Hypothalamus (tissue), 51 donors: ENCODE measurements at places on chromosomes 7 and 10.

GRCh38 chr10:9068003-9068402, 1013.5 kb downstream of the GATA3 start:
- DNase-seq = no peak

DNA sequence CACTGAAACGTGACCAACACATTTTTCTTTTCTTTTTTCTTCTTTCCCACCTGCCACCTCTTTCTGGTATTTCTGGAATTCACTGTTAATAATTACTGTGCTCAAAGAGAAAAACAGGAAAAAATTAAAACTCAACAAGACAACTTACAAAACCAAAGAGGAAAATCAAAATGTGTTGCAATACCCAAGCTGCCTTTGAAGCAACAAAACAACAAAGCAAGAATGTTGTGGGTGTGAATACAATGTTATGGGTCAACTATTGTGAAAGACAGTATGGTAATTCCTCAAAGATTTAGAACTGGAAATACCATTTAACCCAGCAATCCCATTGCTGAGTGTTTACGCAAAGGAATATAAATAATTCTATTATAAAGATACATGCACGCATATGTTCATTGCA, 415.1 kb downstream of the GFRA1 start:
- no peak for DNase-seq

- DNase-seq = no peak
These were observed 37.1 kb downstream of the GPR26 start for GRCh38 chr10:123703195-123703790.

- DNase-seq = no peak
These were observed 4.8 kb downstream of the CRPPA start for GRCh38 chr7:16416289-16417282.

DNA sequence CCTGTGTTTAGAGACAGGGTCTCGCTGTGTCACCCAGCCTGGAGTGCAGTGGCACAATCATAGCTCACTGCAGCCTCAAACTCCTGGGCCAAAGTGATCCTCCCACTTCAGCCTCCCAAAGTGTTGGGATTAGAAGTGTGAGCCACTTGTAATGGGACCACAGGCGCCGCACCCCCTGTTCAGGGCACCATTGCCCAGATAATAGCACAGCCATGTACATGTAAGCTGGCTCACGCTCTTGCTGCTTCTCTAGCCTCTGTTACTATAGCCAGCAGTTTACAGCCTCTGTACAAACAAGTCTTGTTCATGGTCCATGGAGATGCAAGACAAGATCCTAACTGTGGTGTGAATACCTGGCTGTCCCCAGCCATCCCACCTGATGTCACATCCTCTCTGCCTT, 4.2 kb upstream of the MLXIPL start:
- DNase-seq = no peak

DNA sequence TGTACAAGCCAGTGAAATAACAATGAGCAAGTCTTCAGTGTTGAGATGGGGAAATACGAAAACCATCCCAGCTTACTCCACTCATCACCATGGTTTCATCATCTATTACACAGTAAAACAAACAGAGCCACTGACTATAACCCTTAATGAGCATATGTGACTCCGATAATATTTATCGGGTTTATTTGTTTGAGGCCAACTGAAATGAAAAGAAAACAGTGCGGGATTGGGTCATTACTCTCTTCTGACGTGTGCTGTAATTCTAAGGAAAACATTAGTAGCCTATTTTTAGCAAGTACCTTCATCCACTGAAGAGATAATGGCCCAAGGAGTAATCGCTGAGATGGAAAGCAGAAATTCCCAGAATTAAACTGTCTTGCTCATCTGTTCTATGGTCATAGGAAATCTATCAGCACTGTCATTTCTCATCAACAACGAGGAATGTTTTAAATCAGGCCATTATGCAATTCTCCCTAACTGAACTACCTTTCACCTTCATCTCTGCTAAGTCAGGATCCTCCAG, 716.5 kb downstream of the INHBA start:
- no peak for DNase-seq

- no peak for DNase-seq
These were observed 649.0 kb upstream of the PCDH15 start for GRCh38 chr10:55449981-55450380.

GRCh38 chr7:142897691-142898090, 12.1 kb upstream of the TRPV6 start:
- no peak for DNase-seq

DNA sequence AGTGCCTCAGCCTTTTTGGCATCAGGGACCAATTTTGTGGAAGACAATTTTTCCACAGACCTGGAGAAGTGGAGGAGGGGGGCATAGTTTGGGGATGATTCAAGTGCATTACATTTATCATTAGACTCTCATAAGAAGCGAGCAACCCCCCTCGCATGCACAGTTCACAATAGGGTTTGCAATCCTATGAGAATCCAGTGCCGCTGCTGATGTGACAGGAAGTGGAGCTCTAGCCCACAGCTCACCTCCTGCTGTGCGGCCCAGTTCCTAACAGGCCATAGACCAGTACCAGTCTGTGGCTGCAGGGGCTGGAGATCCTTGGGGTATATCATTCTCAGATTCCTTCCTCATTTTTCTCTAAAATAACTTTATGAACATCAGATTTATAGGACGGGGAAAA, 50.8 kb downstream of the ATAD1 start:
- no peak for DNase-seq

DNA sequence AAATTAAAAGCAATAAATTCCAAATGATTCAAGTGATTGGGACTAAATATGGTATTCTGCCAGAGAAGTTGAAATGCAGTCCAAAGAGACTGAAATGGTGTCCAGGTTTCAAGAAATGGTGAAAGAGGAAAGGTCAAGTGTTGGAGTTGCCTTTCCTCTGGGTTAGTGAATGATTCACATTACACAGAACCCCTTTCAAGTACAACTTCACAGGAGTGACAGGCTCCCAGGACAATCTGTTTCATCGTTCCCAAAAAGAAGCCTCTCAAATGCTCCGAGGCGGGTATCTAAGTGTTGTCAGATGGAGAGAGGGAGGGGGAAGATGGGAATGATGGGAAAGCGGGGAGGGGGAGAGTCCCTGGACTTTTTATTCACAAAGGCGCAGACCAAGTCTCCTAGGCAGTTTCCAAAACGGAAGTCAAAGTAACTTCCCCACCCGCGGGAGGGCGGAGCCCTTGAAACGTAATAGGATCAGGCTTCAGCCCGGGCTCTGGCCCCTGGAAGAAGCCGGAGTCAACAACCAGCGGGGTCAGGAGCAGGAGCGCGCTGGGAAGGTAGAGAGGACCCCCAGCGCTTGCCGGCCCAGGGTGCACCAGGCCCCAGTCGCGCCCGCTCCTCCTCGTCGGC, 754 bp downstream of the SLC25A13 start:
- DNase-seq = peak; percentile 68

- DNase-seq = no peak
These were observed 54.8 kb downstream of the ALOX5 start for GRCh38 chr10:45428611-45429510.

- no peak for DNase-seq
These were observed 172.0 kb downstream of the MAD1L1 start for GRCh38 chr7:2060701-2061100.

- no peak for DNase-seq
These were observed 89.0 kb upstream of the PHYHIPL start for GRCh38 chr10:59087486-59087885.

GRCh38 chr10:33122014-33122809, 164.2 kb upstream of the ITGB1 start:
- no peak for DNase-seq

- no peak for DNase-seq
These were observed 70.1 kb downstream of the CHCHD3 start for GRCh38 chr7:133011746-133012145.

DNA sequence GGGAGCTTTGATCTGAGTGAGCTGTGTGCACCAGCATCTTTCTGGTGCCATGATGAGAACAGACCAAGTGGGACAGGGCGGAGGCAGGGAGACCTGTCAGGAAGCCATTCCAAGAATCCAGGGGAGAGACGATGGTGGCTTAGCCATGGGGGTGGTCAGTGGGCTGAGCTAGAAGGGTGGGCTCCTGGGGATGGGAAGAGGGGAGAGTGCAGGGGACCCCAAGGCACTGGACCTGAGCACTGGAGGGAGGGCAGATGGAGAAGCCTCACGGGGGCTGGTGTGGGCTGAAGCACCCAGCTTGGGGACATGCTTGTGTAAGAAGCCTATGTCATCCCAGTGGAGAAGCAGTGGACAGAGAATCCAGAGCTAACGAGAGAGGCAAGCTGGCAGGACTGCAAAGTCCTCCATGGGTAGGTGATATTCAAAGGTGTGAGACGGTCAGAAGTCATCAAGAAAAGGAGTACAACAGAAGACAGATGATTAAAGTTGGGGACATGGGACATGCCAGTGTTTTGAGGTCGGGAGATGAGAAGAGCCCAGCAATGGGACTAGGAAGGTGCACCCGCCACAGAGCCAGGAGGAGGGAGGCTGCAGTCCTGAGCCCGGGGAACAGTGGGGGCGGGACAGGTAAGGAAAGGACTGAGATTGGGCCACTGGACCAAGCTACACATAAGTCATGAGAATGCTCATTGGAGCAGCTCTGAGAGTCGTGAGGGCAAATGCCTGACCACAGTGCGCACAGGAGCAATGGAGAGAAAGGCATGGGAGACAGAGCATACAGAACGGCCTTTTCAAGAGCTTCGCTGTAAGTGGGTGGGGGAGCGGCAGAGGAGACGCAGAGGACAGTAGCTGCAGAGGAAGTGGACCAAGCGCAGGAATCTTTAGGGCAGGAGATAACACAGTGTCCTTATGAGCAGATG, 72.0 kb downstream of the GRID1 start:
- no peak for DNase-seq

DNA sequence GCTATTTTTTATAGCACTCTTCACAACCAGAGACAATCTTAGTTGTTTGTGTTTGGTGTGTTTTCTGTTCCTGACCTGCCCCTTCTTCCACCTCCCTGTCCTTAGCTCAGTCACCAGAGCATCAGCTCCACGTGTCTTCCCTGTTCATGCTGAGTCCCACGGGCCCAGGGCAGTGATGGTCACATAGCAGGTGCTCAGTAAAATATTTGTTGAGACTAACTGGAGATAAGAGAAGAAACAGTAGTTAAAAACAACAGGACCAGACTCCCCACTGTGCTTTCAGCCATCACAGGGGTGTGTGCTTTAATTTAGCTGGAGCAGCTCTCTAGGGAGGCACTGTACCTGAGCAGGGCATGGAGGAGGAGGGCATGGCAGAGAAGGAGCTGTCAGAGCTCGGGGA, 307.3 kb upstream of the ZNF32 start:
- no peak for DNase-seq

DNA sequence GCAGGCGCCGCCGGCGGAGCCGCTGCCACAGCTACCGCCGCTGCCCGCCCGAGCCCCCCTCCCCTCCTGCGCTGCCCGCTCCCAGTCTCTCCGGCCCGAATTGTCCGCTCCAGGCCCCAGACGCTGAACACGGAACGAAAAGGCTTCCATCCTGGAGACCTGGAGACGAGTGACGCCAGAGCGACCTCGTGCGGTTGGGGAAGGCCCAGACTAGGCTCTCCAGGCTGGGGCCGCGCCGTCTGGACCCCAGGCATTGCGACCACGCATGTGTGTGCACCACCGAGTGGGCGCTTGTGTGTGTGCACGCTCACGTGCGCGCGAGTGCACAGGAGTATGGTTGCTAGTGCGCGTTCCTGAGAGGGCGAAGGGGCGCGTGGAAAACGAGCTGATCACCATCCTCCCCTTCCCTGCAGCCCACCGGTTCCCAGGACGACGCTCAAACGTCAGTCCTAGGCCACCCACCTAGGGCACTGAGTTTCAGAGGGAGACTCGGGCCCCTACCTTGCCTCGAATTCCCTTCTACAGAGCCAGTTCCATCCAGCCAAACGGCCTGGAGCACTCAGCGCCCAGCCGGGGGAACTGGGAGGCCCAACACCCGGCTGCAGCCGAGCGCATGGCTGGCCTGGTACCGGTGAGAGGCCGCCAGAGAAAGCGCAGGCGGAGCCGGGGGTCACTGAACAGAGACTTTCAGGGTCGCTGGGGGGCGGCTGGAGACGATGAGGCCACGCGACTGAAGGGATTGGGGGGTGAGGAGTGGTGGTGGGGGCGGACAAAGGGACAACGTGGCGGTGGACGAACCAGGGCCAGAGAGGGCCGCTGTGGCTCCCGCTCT, 11.6 kb downstream of the LBX1 start:
- DNase-seq = no peak

DNA sequence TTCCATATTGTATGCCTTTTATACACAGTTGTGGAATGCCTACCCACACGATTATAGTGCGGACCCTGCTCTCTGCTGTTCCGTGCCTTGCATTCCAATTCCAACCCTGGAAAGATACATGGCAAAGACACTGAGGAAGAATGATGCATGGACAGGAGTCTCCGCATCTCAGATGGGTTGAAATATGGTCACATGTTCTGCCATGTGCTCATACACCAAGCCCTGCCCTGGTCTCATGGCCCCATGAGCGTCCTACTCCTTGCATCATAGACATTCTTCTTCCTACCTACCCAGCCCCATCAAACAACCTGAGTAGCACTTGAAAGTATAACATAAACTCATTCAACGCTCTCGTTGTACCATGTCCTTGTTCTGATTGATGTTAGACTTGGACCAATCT, 6.3 kb downstream of the SLC39A12 start:
- no peak for DNase-seq

GRCh38 chr7:22578007-22578733, 78.2 kb upstream of the STEAP1B start:
- no peak for DNase-seq

DNA sequence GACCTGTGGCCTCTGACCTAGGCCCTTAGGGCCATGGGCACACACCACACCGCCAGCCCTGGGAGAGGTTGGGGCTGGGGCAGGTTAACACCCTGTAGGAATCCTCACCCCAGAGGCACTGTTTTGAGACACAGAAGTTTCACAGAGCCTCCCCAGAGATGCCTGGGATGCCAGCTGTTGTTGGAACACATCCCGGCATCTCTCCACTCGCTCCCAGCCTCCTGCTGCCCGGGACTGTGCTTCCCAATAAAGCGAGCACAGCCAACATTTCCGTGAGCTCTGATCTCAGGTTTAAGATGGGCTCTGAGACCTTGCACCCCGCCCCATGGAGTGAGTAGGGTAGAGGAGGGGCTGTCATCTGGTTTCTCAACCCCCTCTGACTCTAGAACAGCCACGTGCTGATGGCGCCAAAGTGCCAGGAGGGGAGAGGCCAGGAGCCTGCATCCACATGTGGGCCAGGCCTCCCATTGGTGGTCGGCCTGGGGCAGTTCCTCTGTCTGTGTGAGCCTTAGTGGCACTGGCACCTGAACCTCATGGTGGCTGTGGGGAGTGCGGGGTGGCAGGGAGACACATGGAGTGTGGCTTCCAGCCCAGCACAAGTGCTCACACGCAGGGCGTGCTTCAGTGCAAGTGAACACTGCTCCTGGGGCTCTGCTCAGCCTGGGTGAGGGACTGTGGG, 54.7 kb downstream of the RASGEF1A start:
- DNase-seq = peak; percentile 34

GRCh38 chr7:64559206-64559605, 3.7 kb downstream of the ZNF680 start:
- no peak for DNase-seq
